Uterine smooth muscle cell (primary cell): ENCODE measurements at places on chromosomes 1 and 21. TPM values are rescaled to one million over a fixed set of nuclear protein-coding genes. Genes with fewer than 3 reads are reported as not detected.

SMCP gene
- 0.11 TPM in 1 of 2 replicates, not detected in the other for total RNA-seq

TBX19 gene
- 0.33 and 1.1 TPM in 2 replicates for total RNA-seq

PRR9 gene
- 0.12 and 1.2 TPM in 2 replicates for total RNA-seq

BARHL2 gene
- not detected in 2 replicates for total RNA-seq

HSPA6 gene
- total RNA-seq, result 1.9 and 4.6 TPM in 2 replicates

RNF186 gene
- total RNA-seq, result 0.12 TPM in 1 of 2 replicates, not detected in the other

EVA1B gene
- total RNA-seq, result 233 and 252 TPM in 2 replicates

SYCP1 gene
- not detected in 2 replicates for total RNA-seq

PSMA5 gene
- 57.1 and 72.8 TPM in 2 replicates for total RNA-seq

MSH4 gene
- 0.11 and 0.25 TPM in 2 replicates for total RNA-seq

HLCS gene
- 35.7 and 48.7 TPM in 2 replicates for total RNA-seq

ATP13A2 gene
- 17.6 TPM in 2 replicates for total RNA-seq

C1orf116 gene
- under 0.01 TPM in 2 replicates for total RNA-seq

EPS15 gene
- 64.7 and 75.5 TPM in 2 replicates for total RNA-seq

LRRC71 gene
- not detected in 2 replicates for total RNA-seq

LCE2C gene
- total RNA-seq, result not detected in 2 replicates

TRIM45 gene
- 5.4 and 6.3 TPM in 2 replicates for total RNA-seq

AGO1 gene
- 13.0 and 13.7 TPM in 2 replicates for total RNA-seq
